Uterus (tissue), 4 donors: ENCODE measurements at places on chromosomes 4 and X. TPM values are rescaled to one million over a fixed set of nuclear protein-coding genes. Genes with fewer than 3 reads are reported as not detected.

GRCh38 chr4:37924946-37925345, 34.1 kb downstream of the TBC1D1 start:
- H3K36me3 ChIP-seq: no peaks in the 10 kb centered on the region
- no peak overlapping the region for H3K27ac ChIP-seq
- no peak overlapping the region for H3K4me3 ChIP-seq
- H3K27me3 ChIP-seq: no peaks in the 10 kb centered on the region
- DNase-seq: no peak
- no peaks in the 10 kb centered on the region for H3K4me1 ChIP-seq

GRCh38 chr4:72286185-72286584, 254.4 kb downstream of the NPFFR2 start:
- no peaks in the 10 kb centered on the region for H3K4me1 ChIP-seq
- H3K4me3 ChIP-seq: no peak overlapping the region
- no peaks in the 10 kb centered on the region for H3K27me3 ChIP-seq
- no peaks in the 10 kb centered on the region for H3K36me3 ChIP-seq
- H3K27ac ChIP-seq: no peak overlapping the region
- DNase-seq: no peak

DNA sequence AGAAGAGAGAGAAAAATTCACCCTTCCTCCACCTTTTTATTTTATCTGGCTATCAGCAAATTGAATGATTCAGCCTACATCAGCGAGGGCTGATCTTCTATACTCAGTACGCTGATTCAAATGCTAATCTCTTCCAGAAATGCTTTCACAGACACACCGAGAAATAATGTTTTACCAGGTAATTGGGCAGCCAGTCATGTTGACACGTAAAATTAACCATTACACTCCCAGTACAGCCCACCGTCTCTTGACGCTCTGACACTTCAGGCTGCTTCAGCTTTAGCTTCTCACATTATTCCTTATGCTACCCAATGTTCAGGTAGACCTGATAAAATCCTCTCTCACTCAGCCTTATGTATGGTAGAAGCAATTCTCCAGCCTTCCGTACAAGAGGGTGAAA, 835.2 kb upstream of the PCDH10 start:
- no peak overlapping the region for H3K4me3 ChIP-seq
- no peaks in the 10 kb centered on the region for H3K36me3 ChIP-seq
- DNase-seq: no peak
- H3K27ac ChIP-seq: no peak overlapping the region
- no peaks in the 10 kb centered on the region for H3K4me1 ChIP-seq

DNA sequence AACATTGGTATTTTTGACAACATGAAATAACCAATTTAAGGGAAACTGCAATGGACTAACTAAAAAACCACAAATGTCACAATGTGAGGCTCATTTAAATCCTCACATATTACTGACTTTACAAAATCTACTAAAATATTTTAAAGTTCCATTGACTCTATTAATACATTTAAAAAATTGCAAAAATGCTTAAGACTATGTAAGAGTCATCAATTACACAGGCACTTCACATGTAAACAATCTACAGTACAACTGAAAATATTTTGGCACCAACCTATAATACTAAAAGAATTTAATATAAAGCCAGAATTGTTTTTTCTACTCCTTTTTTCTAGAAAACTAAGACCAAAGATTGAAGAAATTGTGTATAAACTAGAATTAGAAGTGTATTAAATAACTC, 76.8 kb upstream of the RBMXL3 start:
- H3K27me3 ChIP-seq: no peaks in the 10 kb centered on the region
- no peak overlapping the region for H3K27ac ChIP-seq
- DNase-seq: no peak
- no peaks in the 10 kb centered on the region for H3K36me3 ChIP-seq

DNA sequence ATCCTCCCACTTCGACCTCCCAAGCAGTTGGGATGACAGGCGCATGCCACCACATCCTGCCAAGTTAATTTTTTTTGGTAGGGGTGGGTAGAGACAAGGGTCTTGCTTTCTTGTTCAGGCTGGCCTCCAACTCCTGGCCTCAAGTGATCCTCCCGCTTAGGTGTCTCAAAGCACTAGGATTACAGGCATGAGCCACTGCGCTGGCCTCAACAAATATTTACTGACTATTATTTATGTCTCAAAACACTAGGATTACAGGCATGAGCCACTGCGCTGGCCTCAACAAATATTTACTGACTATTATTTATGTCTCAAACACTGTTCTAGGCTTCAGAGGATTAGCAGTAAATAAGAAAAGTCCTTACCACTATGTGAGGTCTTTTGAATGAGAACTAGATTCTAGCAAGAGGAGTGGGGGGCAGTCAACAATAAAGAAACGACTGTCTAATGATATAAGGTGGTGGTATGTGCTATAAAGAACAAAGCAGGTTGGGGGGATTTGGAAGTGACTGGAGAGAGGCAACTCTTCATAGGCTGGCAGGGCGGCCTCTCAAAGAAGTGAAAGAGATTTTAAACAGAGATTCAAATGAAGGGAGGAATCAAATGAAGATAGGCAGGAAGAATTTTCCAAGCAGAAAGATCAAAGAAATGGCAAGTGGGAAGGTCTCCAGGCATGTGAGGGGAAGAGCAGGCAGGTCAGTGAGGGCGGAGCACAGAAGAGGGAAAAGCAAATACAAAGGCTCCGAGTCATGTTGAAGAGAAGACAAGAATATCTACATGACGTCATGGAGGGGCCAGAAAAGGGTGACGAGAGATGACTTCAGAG, 12.7 kb upstream of the ACSL1 start:
- no peak overlapping the region for H3K4me3 ChIP-seq
- no peaks in the 10 kb centered on the region for H3K4me1 ChIP-seq
- no peaks in the 10 kb centered on the region for H3K27me3 ChIP-seq
- H3K27ac ChIP-seq: no peak overlapping the region
- H3K36me3 ChIP-seq: no peaks in the 10 kb centered on the region

GRCh38 chr4:22692736-22693135, at the start of gene GBA3:
Gene GBA3 (plus strand): TSS chr4:22692937.
- H3K27me3 ChIP-seq: no peaks in the 10 kb centered on the region
- no peaks in the 10 kb centered on the region for H3K36me3 ChIP-seq
- DNase-seq: no peak
- no peaks in the 10 kb centered on the region for H3K4me1 ChIP-seq
- H3K27ac ChIP-seq: no peak within 1 kb of the TSS

GRCh38 chrX:703866-704265, 73.3 kb downstream of the SHOX start:
- no peaks in the 10 kb centered on the region for H3K36me3 ChIP-seq
- H3K27me3 ChIP-seq: no peaks in the 10 kb centered on the region
- H3K4me1 ChIP-seq: no peaks in the 10 kb centered on the region
- no peak overlapping the region for H3K4me3 ChIP-seq
- H3K27ac ChIP-seq: no peak overlapping the region

DNA sequence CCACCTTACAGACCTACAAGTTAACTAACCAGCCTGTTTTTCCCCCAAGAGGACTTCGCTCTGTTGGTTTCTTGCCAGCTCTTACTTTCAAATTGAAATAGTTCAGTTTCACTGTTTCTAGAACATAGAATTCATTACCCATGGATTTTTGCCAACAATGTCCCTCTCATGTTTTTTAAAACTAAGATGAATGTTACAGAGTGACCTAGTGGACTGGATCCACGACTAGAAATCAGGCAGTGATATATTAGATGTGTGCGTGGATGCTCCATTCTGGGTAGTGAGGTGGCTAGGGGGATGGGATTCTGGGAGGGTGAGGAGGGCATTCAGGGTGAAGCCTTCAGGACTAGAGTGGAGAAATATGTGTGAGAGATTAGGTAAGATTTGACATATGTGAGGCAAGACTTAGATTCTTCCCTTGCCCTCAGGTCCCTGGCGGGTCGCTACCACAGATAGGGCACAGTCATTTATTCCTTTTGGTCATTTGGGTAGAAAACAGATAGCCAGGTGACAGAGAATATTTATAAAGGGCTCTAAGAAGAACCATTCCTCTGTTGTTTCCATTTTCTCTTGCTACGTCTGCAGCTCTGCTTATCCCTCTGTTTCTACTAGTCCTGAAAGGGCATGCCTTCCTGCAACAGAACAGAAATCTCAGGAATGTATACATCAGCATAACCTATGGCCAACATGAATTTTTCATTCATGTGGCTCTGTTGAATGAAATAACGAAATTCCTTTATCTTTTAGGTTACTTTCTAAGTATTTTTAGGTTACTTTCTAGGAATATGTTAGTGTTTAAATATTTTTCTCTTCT, 15.4 kb upstream of the JADE1 start:
- no peaks in the 10 kb centered on the region for H3K4me1 ChIP-seq
- no peak overlapping the region for H3K27ac ChIP-seq
- H3K4me3 ChIP-seq: no peak overlapping the region
- DNase-seq: no peak
- no peaks in the 10 kb centered on the region for H3K36me3 ChIP-seq
- no peaks in the 10 kb centered on the region for H3K27me3 ChIP-seq

GRCh38 chrX:17030580-17031270, 84.3 kb downstream of the REPS2 start:
- no peaks in the 10 kb centered on the region for H3K4me1 ChIP-seq
- H3K27ac ChIP-seq: peak overlapping the region; percentile 70
- H3K36me3 ChIP-seq: no peaks in the 10 kb centered on the region
- H3K27me3 ChIP-seq: no peaks in the 10 kb centered on the region
- no peak overlapping the region for H3K4me3 ChIP-seq

Gene MAB21L2
- not detected for total RNA-seq
